ENCODE measurements at places on chromosomes 2 and 18.

- no peak for DNase-seq
These were observed 10.2 kb downstream of the LPIN2 start for GRCh38 chr18:3002732-3003131.

DNA sequence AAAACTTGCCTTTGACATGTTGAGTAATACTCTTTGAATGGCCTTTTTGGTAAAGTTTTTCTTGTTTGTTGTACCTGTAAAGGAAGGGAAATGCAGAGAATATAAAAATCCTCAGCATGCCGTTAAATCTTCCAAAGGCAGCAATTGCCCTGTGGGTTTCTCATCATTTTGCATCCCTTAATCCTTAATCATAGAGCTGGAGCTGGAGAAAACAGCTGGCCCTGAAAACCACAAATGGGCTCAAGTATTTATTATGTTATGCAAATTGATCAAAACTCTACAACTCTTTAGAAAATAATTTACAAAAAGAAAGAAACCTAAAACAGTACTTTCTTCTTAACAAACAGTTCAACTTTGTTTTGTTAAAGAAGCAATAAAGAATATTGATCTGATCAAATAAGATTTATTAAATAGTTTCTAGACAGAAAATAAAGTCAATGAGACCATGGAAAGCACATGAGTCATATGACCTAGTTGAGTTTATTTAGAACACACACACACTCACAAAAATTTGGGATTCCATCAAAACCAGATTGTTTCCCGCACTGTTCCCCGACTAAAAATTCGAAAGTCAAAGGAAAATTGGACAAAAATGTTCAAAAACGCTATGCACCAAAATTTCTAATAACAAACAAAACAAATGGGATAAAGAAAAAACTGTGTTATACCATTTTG, 309.0 kb downstream of the GULP1 start:
- no peak for DNase-seq

- DNase-seq: no peak
These were observed 304.8 kb upstream of the SOX11 start for GRCh38 chr2:5387406-5387805.

GRCh38 chr18:3360211-3360610, 89.8 kb upstream of the TGIF1 start:
- no peak for DNase-seq

- no peak for DNase-seq
These were observed 60.5 kb upstream of the SMAD2 start for GRCh38 chr18:47990981-47991380.

DNA sequence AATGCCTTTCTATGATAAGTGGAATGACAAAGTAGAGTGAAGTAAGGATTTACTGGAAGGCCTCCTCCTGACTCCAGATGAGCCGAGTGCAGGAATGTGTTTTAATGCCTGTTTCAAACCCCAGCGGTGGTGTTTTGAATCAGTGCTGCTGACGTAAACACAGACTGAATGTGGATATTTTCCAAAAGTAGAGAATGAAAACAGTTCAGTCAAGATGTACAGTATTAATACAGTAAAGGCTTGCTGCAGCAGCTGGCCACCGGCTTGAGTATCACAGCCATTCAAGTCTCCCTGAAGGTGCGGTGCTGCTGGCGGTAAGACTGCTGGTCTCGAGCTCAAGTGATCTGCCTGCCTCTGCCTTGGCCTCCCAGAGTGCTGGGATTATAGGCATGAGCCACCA, 46.7 kb downstream of the ARHGAP28 start:
- DNase-seq: no peak
